ENCODE measurements at places on chromosomes 13 and 19. TPM values are rescaled to one million over a fixed set of nuclear protein-coding genes. Genes with fewer than 3 reads are reported as not detected.
A peak's percentile ranks its signal among the peaks of the same experiment; 100 is the strongest.

DNA sequence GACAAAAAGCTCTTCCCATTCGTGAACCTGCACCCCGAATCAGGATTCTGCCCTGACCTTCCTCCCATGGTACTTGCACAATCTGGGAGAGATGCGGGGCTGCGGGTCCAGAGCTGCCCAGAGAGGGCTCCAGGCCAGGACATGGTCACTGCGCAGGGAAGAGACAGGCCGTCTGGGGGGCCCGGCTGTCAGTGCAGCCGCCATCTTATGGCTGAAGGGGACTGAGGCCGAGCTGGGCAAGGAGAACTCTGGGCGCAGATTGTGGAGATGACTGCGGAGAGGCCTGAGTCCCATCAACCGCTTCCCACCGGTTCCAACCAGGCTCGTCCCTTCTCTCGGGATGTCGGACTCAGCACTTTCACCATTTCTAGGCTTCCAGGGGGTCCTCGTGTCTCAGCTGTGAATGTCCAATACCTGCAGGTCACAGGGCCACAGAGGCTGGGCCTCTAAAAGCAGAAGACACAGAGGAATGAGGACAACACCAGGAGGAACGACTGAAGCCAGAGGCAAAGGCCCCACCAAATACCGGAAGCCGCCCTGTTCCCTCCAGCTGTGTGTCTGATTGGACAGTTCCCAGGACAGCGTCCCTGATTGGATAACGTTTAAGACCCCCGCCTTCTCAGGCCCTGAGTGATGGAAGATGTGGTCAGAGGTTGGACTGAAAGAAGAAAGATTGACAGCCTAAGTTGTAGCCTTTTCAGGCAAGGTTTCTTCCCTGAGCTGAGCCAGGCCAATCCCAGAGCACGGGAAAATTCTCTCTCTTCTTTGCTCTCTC lies 117.1 kb upstream of the ZNF91 start:
- H3K27ac ChIP-seq = no peak overlapping the region
- H3K4me1 ChIP-seq = no peaks in the 10 kb centered on the region
- no peaks in the 10 kb centered on the region for H3K27me3 ChIP-seq
- H3K4me3 ChIP-seq = no peak overlapping the region
- DNase-seq = no peak

- H3K4me1 ChIP-seq = 0 out of 2 replicates have a peak, but pooled peaks cover 5% of the 10 kb centered on the region
- H3K27ac ChIP-seq = peak within 1 kb of the TSS; percentile 89
- peak; percentile 89 for DNase-seq
- H3K36me3 ChIP-seq = no peaks in the 10 kb centered on the region
- H3K27me3 ChIP-seq = no peaks in the 10 kb centered on the region
- H3K4me3 ChIP-seq = peak within 1 kb of the TSS; percentile 99
These were observed at the start of gene MAB21L1 for GRCh38 chr13:35475960-35476943. Gene MAB21L1 (minus strand): TSS chr13:35476689. CDS start chr13:35476138, 551 bp downstream.

- H3K27me3 ChIP-seq = 0 out of 2 replicates have a peak, but pooled peaks cover 7% of the 10 kb centered on the region
- no peak overlapping the region for H3K4me3 ChIP-seq
- H3K4me1 ChIP-seq = peaks cover 18% of the 10 kb centered on the region
- H3K36me3 ChIP-seq = no peaks in the 10 kb centered on the region
- H3K27ac ChIP-seq = no peak overlapping the region
- peak; percentile 9 for DNase-seq
These were observed 94.3 kb downstream of the FAM216B start for GRCh38 chr13:42875475-42876269.

DNA sequence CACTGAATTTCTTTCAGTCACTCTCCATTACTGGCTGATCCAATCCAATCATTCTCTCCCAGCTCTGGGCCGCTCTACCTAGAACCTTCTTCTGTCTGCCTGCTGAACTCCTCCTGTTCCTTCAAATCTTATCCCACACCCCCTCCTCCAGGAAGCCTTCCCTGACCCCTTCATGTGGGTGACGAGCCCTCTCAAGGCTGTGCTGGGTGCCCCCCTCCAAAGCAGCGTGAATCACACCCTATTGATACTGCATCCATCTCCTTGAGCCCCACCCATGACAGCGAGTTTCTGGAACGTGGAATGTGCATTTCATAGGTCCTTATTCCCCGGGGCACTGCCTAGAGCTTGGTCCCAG lies 3.2 kb downstream of the PIH1D1 start:
- H3K36me3 ChIP-seq = no peaks in the 10 kb centered on the region
- no peaks in the 10 kb centered on the region for H3K4me1 ChIP-seq
- no peak overlapping the region for H3K27ac ChIP-seq
- H3K27me3 ChIP-seq = no peaks in the 10 kb centered on the region

GRCh38 chr13:57716295-57716694 lies 84.8 kb downstream of the PCDH17 start:
- no peaks in the 10 kb centered on the region for H3K36me3 ChIP-seq
- no peak overlapping the region for H3K27ac ChIP-seq
- H3K4me1 ChIP-seq = no peaks in the 10 kb centered on the region
- no peaks in the 10 kb centered on the region for H3K27me3 ChIP-seq
- no peak overlapping the region for H3K4me3 ChIP-seq

DNA sequence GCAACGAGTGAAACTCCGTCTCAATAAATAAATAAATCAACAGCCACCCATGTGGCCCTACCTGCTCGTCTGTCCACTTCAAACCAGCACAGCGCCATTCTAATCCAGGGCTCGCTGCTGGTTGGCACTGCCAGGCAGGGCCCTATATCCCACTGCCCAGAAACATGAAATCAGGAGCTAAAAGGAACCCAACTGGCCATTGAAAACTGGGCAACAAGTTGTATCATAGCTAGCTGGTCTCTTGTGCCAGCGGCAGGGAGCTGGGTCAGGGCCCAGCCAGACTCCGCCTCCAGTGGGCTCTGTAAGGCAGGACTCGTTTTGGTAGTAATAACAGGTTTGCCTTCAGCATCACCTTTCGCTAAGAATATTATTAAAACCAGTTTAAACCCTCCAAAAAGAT lies 39.3 kb downstream of the GGACT start:
- H3K4me1 ChIP-seq = no peaks in the 10 kb centered on the region
- H3K4me3 ChIP-seq = no peak overlapping the region
- H3K27ac ChIP-seq = no peak overlapping the region
- no peaks in the 10 kb centered on the region for H3K27me3 ChIP-seq
- no peak for DNase-seq
- H3K36me3 ChIP-seq = no peaks in the 10 kb centered on the region

- peaks cover 10% of the 10 kb centered on the region for H3K4me1 ChIP-seq
- no peaks in the 10 kb centered on the region for H3K27me3 ChIP-seq
- no peaks in the 10 kb centered on the region for H3K36me3 ChIP-seq
- H3K27ac ChIP-seq = no peak overlapping the region
- no peak for DNase-seq
These were observed 59.4 kb downstream of the ARHGEF7 start for GRCh38 chr13:111174377-111175114.

C1QTNF9B gene
- not detected for total RNA-seq
